Effector memory CD4-positive, alpha-beta T cell (primary cell): ENCODE measurements at places on chromosomes 4 and X.

DNA sequence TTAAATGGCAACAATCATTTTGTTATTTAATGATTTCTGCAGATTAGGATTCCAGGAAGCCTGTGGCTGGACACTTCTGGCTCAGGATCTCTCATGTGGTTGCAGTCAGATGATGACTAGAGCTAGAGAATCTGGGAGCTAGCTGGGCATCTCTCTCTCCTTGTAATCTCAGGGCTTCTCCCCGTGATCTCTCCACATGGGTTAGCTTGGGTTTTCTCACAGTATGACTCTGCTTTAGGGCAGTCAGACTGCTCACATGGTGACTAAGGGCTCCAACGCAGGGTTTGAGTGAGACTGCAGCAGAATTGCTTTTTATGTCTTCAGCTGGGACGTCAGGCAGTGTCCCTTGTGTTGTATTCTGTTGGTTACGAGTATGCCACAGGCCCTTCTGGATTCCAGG is 361.4 kb downstream of the CBLL2 start:
- no peak overlapping the region for H3K4me3 ChIP-seq
- no peak for DNase-seq
- no peaks in the 10 kb centered on the region for H3K27me3 ChIP-seq
- no peaks in the 10 kb centered on the region for H3K4me1 ChIP-seq
- no peaks in the 10 kb centered on the region for H3K36me3 ChIP-seq

DNA sequence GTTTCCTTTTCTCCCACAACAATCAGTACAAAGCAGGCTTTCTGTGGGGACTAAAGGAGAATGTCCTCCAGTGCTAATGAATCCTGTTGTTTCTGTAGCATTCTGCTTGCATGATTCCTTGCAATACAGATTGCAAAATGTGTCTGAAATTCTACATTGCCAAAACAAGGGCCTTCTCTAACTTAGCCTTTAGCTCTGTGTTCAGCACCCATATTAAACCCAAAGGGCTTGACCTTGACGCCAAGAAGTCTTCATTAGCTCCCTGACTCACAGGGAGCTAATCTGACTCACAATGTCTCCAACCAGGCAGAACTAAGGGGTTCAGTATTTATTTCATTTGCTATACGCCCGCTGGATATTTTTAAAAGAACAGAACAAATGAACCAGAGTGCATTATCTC is 241.4 kb upstream of the CLNK start:
- no peaks in the 10 kb centered on the region for H3K27me3 ChIP-seq
- no peak for DNase-seq
- no peaks in the 10 kb centered on the region for H3K4me1 ChIP-seq
- H3K27ac ChIP-seq: no peak overlapping the region
- no peaks in the 10 kb centered on the region for H3K36me3 ChIP-seq
- H3K4me3 ChIP-seq: no peak overlapping the region

DNA sequence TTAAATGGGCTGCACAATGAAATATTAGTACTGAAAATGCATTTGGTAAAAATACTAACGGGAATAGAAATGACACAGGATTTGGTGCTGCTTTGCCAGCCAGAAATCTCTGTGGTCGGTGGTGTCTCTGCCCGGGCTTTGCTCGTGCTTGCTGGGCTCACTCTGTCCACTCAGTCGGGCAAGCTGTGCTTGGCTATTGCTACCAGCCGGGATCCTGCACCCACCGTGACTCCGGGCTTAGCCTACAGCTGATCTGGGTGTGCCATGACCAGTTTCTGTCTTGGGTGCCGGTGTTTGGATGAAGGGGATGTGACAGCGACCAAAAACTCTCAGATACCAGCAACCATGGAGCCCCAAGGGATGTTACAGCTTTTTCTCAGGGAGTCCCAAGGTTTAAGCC is 487.7 kb downstream of the TECRL start:
- no peaks in the 10 kb centered on the region for H3K4me1 ChIP-seq
- H3K4me3 ChIP-seq: no peak overlapping the region
- no peaks in the 10 kb centered on the region for H3K27me3 ChIP-seq
- no peaks in the 10 kb centered on the region for H3K36me3 ChIP-seq

DNA sequence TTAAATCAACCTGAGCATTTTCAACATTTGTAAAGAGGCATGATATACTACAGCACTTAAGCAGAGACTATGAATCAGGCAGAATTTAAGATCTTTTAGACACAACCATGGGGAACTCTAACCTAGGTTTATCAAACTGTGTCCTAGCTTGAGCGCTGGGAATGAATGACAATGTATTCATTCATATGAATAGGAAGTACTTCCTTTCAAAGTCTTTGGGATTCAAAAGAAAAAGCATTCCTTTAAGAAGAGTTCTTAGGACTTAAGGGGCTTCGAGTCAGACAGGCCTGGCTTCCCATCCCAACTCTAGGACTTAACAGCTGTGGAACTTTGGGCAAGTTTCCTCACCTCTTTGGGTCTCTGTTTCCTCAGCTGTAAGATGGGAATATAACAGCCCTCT is 104.6 kb downstream of the ANAPC4 start:
- no peak overlapping the region for H3K27ac ChIP-seq
- H3K4me3 ChIP-seq: no peak overlapping the region
- H3K27me3 ChIP-seq: no peaks in the 10 kb centered on the region
- DNase-seq: no peak
- H3K4me1 ChIP-seq: no peaks in the 10 kb centered on the region
- H3K36me3 ChIP-seq: no peaks in the 10 kb centered on the region

GRCh38 chrX:125131164-125131563 is 188.5 kb upstream of the TEX13C start:
- H3K4me1 ChIP-seq: no peaks in the 10 kb centered on the region
- no peaks in the 10 kb centered on the region for H3K27me3 ChIP-seq
- H3K27ac ChIP-seq: no peak overlapping the region
- H3K36me3 ChIP-seq: no peaks in the 10 kb centered on the region

DNA sequence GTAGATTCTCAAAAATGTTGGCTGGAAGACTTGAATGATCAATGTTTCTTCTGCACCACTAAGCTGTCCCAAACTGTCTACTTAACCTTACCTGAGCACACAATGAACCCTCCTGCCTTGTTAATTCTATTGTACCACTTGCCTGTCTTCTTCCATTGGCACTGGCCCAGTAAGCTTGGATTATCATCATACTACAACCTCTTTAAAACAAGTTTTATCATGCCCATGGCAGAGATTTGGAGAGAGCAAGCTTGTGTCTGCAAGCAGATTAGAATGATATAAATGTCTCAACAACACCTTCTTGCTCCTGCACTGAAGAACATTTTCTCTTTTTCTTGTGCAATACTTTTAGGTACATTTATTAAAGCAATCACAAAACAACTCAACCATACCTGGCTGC is 74.0 kb upstream of the VMA21 start:
- no peak overlapping the region for H3K4me3 ChIP-seq
- H3K27me3 ChIP-seq: no peaks in the 10 kb centered on the region
- no peak overlapping the region for H3K27ac ChIP-seq

GRCh38 chr4:40316782-40317635 is 18.1 kb upstream of the CHRNA9 start:
- peak overlapping the region; percentile 43 for H3K4me3 ChIP-seq
- no peaks in the 10 kb centered on the region for H3K27me3 ChIP-seq
- H3K4me1 ChIP-seq: peaks cover 16% of the 10 kb centered on the region
- peak; percentile 15 for DNase-seq
- H3K36me3 ChIP-seq: no peaks in the 10 kb centered on the region
- peak overlapping the region; percentile 71 for H3K27ac ChIP-seq

DNA sequence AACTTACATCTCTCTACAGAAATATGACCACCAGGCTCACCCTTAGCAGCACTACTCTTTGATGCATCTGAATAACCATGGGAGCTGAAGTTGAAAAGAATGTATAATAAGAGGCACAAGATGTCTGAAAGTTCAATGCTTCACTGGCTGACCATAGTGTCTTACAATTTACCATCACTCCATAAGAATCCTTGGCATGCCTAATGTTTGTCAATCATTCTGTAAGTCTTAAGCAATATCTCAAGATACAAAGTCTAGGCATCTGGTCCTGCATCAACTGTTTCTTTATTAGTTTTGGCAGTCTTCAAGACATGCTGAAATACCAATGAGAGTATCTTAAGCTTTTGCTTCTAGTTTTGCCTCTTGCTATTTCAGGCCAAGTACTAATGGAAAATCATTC is 755.5 kb downstream of the STIM2 start:
- no peaks in the 10 kb centered on the region for H3K4me1 ChIP-seq
- H3K36me3 ChIP-seq: no peaks in the 10 kb centered on the region
- H3K27ac ChIP-seq: no peak overlapping the region
- no peaks in the 10 kb centered on the region for H3K27me3 ChIP-seq

DNA sequence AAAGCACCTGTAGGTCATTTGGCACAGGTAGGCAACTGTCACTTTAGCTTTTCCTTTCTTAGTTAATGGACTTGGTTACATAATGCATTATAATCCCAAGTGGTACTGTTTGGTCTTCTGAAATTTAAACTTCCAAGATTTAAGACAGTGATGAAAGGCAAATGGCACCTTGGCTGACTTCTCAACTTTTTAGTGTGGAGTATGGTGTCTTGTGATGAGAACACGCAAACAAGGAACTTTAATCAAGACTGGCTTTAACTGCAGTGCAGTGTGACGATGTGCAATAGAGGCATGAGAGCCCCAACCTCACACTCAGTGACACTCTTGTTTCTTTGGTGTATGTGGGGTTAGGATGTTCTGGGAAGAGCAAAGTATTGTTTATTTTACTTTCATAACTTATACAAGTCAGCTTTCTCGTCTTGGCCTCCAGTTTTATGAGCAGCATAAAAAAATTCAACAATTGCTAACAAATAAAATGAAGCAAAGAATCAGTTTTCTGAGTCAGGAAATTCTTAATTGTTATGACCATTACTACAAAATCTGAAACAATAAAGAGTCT is 171.9 kb downstream of the MAD2L1 start:
- H3K27ac ChIP-seq: no peak overlapping the region
- no peaks in the 10 kb centered on the region for H3K4me1 ChIP-seq
- no peaks in the 10 kb centered on the region for H3K36me3 ChIP-seq
- no peak overlapping the region for H3K4me3 ChIP-seq
- no peak for DNase-seq

- H3K27ac ChIP-seq: no peak overlapping the region
- no peaks in the 10 kb centered on the region for H3K4me1 ChIP-seq
- no peaks in the 10 kb centered on the region for H3K36me3 ChIP-seq
- no peak overlapping the region for H3K4me3 ChIP-seq
Measured at GRCh38 chr4:188015025-188015940, 19.7 kb downstream of the ZFP42 start.

DNA sequence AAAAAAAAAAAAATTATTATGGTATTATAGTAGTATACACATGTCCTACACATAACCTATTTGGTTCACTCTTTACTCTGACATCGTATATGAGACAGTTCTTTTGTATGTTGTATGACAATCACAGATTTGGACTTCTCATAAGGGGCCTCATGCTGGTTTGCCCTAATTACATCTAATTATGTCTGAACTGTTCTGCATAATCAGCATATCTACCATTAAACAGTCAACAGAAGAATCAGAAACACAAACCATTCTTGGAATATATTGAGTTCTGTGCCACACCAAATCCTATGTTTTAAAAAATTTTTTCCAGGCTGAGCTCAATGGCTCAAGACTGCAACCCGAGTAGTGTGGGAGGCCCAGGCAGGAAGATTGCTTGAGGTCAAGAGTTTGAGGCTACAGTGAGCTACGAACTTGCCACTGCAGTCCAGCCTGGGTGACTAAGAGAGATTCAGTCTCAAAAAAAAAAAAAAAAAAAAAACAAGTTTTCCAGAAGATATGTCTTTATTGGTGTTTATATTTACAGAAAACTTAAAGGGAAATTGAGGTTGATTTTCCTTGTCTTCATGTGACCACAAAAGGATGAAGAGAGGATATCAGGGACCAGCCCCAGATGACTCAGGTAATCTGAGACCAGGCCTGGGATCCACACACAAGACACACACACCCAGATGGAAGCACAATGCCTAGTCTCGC is 22.2 kb downstream of the TRIM61 start:
- no peaks in the 10 kb centered on the region for H3K36me3 ChIP-seq
- peaks cover 4% of the 10 kb centered on the region for H3K4me1 ChIP-seq
- no peak overlapping the region for H3K4me3 ChIP-seq
- no peak for DNase-seq

GRCh38 chr4:173647902-173648301 is 117.9 kb upstream of the HAND2 start:
- DNase-seq: no peak
- H3K4me3 ChIP-seq: no peak overlapping the region
- H3K27me3 ChIP-seq: no peaks in the 10 kb centered on the region
- no peaks in the 10 kb centered on the region for H3K4me1 ChIP-seq
- no peaks in the 10 kb centered on the region for H3K36me3 ChIP-seq
- no peak overlapping the region for H3K27ac ChIP-seq

GRCh38 chrX:33160273-33160672 is 51.1 kb downstream of the DMD start:
- no peaks in the 10 kb centered on the region for H3K36me3 ChIP-seq
- no peak for DNase-seq
- no peak overlapping the region for H3K4me3 ChIP-seq
- no peak overlapping the region for H3K27ac ChIP-seq
- no peaks in the 10 kb centered on the region for H3K27me3 ChIP-seq

DNA sequence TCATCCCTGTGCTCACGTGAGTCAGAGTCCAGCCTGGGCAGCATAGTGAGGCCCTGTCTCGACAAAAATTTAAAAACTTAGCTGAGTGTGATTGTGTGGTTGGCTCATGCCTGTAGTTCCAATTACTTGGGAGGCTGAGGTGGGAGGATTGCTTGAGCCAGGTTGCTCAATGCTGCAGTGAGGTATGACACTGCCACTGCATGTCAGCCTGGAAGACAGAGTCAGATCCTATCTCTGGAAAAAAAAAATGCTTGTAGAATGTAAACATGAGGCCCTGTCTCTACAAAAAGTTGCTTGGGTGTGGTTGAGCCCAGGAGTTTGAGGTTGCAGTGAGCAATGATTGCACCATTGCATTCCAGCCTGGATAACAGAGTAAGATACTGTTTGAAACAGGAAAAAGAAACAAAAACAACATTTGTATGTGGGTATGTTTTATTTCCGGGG is 11.3 kb upstream of the YTHDC1 start:
- H3K27me3 ChIP-seq: no peaks in the 10 kb centered on the region
- no peaks in the 10 kb centered on the region for H3K4me1 ChIP-seq
- H3K4me3 ChIP-seq: no peak overlapping the region

DNA sequence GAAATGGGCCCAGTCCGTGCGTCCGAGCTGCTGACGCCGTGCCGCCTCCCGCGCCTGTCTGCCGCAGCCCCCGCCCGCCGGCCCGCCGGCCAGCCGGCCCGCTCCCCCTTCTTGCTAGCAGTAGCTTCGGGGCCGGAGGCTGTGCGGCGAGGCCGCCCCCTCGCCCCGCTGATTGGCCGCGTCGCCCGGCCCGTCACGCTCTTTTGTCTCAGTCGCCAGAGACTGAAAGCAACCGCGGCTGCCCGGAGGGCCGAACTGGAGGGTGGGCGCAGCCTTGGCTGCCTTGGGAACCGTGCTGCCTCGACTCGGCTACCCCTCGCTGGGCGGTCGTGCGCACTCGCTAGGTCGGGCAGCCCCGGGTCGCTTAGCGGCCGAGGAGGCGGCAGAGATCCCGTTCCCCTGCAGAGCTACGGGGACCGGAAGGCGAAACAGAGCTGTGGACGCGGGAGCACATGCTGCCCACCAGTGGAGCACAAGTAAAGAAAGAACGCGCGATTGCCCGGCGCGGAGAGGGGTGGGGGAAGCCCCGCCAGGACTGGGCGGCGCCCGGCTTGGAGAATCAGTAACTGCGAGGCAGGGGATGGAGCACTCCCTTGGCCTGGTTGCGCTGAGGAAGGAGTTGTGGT is at the start of gene ZCCHC18:
Gene ZCCHC18 (plus strand): TSS at position 198 of the 626 bp plus-strand sequence. CDS start 1,589 bp downstream, outside the sequence.
- H3K36me3 ChIP-seq: no peaks in the 10 kb centered on the region
- H3K4me3 ChIP-seq: peak within 1 kb of the TSS; percentile 66
- peak; percentile 24 for DNase-seq
- no peaks in the 10 kb centered on the region for H3K27me3 ChIP-seq

GRCh38 chr4:2822461-2823300 is 21.0 kb upstream of the ADD1 start:
- H3K4me1 ChIP-seq: peaks cover 1% of the 10 kb centered on the region
- no peak overlapping the region for H3K27ac ChIP-seq
- peaks cover 48% of the 10 kb centered on the region for H3K36me3 ChIP-seq
- H3K4me3 ChIP-seq: no peak overlapping the region
- H3K27me3 ChIP-seq: no peaks in the 10 kb centered on the region
